H9 (cell line): ENCODE measurements at places on chromosomes 3 and 15. TPM values are rescaled to one million over a fixed set of nuclear protein-coding genes. Genes with fewer than 3 reads are reported as not detected.
A peak's percentile ranks its signal among the peaks of the same experiment; 100 is the strongest.

The NR2F2 gene
- 0.24 TPM in 1 of 2 replicates, not detected in the other for total RNA-seq

The PFKFB4 gene
- total RNA-seq = 12.3 and 13.9 TPM in 2 replicates

The ALPK3 gene
- 17.7 and 18.0 TPM in 2 replicates for total RNA-seq

DNA sequence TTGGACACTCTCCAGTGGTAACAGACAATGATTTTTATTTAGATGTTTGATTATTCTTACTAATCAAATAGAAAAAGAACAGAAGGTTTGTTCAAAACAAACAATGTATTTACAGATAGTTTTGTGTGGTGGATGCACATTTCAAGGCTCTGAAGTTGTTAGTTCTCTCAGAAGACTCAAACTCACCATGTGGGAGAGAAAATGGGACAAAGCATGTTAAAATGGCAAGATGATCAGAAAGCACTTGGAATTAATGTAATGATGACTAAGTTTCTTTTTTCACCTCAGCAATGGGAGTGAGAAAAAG, 450.5 kb upstream of the KCNMB2 start:
- DNase-seq = no peak

DNA sequence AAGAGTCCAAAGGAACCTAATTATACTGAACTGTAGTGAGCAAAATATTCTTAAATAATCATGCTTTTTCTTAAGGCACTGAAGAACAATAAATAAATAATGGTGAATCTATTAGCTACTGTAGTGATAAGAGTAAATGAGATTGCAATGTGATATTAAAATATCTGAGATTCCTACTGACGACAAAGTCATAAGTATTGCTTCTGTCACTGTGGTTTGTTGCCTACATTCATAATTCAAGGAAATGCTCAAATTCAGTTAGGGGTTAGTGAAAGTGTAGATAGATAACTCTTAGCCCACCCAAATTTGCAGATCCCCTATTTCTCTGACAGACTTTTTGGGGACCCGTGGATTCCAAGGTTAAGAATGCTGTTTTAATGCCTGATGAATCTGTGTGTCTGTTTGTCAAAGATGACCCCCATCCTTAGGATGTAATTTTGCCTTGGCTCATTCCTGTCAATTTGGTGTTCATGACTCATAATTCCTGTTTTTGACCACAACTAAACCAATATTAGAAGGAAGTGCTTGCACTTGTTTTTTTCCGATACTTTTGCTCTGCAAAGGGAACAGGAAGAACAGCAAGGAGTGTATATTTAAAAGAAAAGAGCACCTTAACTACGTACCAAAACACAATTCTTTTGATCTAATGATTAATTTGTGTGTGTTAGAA, 86.7 kb downstream of the MAGI1 start:
- no peak for DNase-seq

- DNase-seq = peak; percentile 51
Measured at GRCh38 chr3:45929042-45929679, 14.1 kb upstream of the CXCR6 start.

GRCh38 chr3:171011109-171011872, 15.2 kb downstream of the SLC2A2 start:
- no peak for DNase-seq

GRCh38 chr3:80696280-80696679, 928.5 kb upstream of the ROBO1 start:
- DNase-seq = no peak

DNA sequence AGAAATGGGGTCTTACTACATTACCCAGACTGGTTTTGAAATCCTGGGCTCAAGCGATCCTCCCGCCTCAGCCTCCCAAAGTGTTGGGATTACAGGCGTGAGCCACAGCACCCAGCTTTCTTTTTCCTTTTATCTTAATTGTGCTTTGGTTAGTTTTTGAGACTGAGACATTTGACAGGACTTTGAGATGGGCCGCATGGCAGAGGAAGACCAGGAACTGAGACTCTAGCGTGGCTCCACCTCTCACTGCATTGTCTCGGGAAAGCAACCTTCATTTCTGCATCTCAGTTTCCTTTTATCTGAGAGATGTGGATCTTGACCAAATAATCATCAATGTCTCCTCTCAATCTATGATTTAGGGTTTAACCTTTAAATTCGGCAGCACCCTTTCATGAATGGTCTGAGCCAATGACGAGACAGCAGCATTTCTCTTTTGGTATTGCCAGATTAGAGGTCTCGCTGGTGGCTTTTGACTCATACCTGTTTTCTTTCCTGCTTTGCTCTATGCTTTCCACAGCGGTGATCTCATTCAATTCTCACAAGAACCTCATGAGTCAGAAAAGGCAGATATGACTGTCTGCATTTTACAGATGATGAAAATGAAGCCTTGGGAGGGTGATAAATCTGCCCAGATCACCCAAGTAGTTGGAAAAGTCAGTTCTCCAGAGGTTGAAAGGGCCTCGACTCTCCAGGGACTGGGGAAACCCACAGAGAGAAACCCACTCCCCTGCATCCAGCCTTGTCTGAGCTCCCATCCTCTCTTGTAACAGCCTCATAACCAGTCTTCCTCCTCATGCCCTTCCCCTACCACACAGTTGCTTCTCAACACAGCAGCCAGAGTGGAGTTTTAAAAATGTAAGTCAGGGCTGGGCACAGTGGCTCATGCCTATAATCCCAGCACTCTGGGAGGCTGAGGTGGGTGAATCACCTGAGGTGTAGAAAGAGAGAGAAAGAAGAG, 84.8 kb upstream of the FOXB1 start:
- no peak for DNase-seq
